ENCODE measurements at places on chromosomes 5 and 9.

DNA sequence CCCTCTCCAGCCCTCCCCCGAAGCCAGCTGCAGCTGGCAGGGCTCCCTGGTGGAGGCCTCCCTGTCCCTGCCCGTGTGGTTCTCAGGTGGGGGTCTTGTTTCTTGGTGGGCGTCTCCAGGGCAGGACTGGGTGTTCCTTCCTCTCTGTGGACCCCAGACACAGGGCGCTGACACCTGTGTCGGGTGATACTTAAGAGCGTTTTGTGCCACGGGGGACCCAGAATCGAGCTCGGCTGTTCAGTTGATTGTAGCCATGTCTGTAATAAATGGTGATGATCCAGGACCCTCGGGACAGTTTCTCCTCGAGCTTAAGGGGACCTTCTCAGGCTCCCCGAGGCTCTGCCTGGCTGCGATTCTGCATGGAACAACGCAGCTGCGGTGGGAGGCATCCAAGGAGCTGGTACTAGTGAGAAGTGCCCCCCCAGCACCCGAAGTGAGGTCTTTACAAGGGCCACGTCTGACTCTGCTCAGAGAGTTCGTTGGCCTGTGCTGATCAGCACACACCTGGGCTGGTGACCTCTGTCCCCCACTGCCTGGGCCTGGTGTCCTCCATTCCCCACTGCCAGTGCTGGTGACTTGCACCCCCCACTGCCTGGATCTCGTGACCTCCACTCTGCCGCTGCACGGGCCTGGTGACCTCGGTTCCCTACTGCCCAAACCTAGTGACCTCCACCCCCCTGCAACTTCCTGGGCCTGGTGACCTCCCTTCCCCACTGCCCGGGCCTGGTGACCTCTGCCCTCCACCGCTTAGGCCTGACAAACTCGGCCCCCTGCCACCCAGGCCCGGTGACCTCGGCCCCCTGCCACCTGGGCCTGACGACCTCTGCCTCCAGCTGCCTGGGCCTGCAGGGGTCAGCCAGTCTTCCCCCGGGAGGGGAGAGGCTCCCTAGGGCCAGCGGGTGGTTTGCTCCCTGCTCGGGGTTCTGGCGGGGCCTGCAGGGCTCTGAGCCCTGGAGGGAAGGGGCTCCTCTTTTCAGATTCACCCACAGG, 36.0 kb downstream of the NDUFS6 start:
- DNase-seq, result no peak

GRCh38 chr5:32859211-32859641, 148.1 kb downstream of the NPR3 start:
- DNase-seq, result no peak

GRCh38 chr5:127029581-127030258, 638 bp downstream of the MARCHF3 start:
- DNase-seq, result peak; percentile 8

DNA sequence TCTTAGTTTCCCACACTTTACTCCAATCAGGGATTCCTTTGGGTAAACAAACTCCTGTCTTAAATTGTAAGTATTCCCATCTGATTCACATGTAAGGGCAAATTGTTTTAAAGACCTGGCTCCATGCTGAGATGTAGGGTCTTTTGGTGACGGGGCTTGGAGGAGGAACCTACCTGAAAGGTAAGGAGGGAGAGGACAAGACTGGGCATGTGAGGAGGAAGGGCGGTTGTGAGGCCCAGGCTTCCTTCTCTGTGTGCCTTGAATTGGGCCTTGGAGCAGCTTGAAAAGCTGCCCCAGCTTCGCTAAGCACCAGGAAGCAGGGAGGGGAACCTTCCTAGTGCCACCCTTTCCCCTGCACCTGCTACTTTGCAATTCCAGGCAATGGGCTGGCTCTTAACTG, 86.8 kb downstream of the C9orf152 start:
- no peak for DNase-seq

- no peak for DNase-seq
Measured at GRCh38 chr5:154313360-154314017, 123.0 kb downstream of the GALNT10 start.

GRCh38 chr9:85142968-85143367, 473.4 kb downstream of the NTRK2 start:
- no peak for DNase-seq

- no peak for DNase-seq
Measured at GRCh38 chr9:110371411-110372007, 33.8 kb upstream of the TXNDC8 start.

GRCh38 chr9:105291938-105292337, 47.5 kb downstream of the SLC44A1 start:
- DNase-seq, result no peak

- DNase-seq, result no peak
Measured at GRCh38 chr5:33957577-33958150, 21.5 kb downstream of the RXFP3 start.

- no peak for DNase-seq
Measured at GRCh38 chr9:27423915-27424710, 100.0 kb upstream of the IFNK start.

All from stimulated activated CD8-positive, alpha-beta memory T cell treated with anti-CD3 and anti-CD28 coated beads, Interleukin-15, amount 100 ng/mL, for 4 hours (primary cell).